ENCODE measurements at places on chromosomes 13 and 19.

DNA sequence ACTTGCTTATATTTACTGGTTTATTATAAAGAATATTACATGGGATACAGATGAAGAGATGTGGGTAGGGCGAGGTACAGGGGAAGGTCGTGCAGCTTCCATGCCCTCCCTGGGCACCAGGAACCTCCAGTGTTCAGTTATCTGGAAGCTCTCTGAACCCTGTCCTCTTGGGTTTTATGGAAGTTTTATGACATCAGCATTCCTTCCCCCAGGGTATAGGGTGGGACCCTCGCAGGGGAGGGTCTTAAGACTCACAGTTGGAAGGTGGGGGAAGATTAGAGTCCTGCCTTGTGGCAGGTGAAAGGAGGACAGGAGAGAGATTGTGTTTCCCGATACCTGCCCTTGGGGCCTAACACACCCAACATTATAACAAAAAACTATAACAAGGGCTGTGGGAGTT, 71.8 kb upstream of the NPAS1 start:
- no peak for DNase-seq

GRCh38 chr13:50990818-50991506, 81.4 kb downstream of the RNASEH2B start:
- no peak for DNase-seq

- no peak for DNase-seq
These were observed 21.9 kb upstream of the CCDC124 start for GRCh38 chr19:17910791-17911360.

- no peak for DNase-seq
These were observed 207.3 kb downstream of the DLEU7 start for GRCh38 chr13:50636007-50636704.

DNA sequence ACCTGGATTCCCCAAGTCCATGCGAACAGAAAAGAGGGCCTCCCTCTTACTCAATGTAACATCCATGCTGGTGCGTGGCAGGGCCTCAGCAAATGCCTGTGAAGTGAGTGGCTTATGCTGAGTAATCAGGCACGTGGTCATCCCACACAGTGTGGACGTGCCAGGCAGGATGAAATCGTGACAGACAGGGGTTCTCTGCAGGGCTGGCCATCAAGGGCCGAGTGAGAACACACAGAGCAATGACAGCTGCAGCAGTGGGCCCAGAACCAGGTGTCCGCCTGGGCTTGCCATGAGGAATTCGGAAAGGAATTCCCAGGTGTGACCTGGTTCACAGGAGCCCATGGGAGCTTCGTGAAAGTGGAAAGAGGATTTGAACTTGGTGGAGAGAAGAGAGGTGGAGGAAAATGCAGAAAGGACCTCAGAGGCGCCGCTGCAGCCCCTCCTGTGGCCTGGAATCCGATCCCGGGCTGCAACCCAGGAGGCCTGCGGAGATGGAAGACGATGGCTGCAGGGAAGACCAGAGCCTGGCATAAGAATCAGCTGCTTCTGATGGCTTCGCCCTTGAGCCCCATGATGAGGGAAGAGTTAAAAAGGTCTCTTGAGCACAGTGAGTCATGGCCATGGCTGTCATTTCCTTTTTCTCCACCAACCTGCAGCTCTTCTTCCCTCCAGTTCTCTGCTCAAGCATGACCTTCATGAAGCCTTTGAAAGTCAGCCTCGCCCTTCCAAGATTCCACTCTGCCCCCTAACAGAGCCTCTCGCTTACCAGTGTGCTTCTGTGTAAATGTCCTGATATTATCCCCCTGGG, 34.6 kb upstream of the SOX1 start:
- DNase-seq, result no peak

DNA sequence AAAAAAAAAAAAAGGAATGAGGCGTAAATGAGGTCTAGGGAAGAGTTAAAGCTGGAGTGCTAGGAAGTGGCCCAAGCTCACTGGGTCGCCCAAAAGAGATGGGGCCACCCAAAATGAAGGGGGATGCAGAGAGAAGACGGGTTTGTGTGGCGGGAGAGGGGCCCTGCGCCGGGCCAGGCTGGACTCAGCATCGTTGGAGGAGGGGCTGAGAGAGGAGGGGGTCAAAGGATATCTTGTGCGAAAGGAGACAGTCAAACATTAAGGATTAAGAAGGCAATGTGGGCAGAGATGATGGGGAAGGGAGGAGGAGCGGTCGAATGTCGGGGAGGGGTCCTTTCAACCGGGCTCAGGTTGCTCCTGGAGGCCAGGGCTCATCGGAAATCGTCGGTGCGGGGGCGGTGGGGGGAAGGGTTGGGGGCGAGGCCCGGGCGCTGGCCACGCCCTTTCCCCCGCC, 825 bp upstream of the CARM1 start:
- DNase-seq, result no peak

- no peak for DNase-seq
These were observed 192.3 kb downstream of the TEX29 start for GRCh38 chr13:111512707-111513106.

DNA sequence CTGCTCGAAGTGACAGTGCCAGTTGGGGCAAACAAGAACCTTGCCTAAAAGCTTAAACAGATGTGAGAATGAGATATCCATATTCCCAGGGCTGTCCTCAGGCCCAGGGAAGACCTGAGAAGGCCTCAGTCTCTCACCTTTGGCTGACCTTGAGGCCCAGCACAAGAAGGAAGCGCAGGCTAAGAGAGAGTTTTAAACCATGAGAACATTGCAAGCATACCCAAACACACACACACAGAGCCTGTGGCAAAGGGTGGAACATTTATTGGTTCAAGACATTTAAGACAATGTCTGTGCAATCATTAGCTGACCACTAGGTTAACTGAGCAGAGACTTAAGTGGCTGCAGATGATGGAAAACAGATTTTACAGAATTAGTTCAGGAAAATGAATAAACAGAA, 248.2 kb downstream of the NBEA start:
- no peak for DNase-seq

GRCh38 chr19:980133-980998, 3.8 kb upstream of the WDR18 start:
- DNase-seq, result no peak

DNA sequence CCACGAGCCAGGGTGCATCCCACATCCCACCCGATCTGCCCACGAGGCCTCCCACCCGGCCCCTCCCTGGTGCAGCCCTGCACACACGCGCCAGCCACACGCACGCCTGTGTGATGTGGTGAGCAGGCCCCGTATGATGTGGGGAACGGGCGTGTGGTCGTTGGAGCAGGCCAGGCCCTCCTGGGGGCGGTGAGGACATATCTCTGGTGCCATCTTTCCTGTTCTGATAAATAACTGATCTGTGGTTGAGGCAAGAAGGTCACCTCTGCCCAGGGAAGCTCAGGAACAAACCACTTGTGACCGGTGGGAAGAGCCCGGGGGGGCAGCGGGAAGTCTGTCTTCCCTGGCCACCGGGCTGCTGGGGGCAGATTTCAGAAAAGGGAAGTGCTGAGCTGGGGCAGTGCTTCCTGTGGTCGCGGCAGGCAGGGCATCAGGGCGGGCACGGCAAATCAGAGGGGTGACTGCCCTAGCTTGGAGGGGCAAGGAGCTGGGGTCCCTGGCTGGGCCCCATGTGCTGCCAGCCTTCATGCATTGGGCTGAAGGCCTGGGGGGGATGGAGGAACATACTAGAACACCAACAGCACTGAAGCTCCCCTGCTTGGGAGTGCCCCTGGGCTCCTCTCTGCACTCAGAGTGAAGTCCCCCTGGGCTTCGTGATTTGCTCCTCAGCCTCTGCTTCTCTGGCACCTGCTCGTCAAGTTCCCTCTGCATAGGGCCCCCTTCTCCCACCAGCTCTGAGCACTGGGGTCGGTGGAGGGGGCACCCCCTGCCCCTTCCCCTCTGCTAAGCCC, 35.2 kb upstream of the SLC7A10 start:
- DNase-seq, result no peak

DNA sequence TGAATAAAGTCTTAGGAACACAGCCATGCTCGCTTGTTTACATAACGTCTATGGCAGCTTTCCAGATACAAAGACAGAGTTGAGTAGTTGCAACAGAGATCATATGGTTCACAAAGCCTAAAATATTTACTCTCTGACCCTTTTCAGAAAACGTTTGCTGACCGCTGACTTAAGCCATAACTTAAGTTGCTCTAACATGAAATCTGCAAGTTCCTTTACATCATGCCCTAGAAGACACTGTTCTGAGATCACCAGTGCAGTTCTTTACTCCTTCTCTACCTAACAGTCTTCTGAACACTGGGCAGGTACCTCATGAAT, 166.4 kb downstream of the DCLK1 start:
- DNase-seq, result no peak

DNA sequence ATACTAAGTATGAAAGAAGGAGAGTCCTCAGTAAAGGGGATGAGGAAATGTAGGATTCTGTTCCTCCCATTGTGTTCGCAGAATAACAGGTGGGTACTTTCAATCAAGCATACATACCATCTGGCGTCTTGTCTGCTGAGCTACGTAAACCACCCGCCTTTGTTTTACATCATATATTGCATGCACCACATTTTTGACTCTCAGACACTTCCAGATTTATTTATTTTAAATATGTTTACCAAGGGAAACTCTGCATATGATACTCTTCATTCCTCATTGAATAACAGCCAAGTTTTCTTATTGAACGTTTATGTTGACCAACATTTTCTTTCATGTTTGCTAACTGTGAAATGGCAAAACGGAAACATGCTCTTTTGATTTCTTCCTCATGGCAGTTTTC, 174.1 kb downstream of the FGF14 start:
- no peak for DNase-seq

- no peak for DNase-seq
These were observed 1.3 kb downstream of the ZNF433 start for GRCh38 chr19:12034198-12034597.

GRCh38 chr19:17576758-17577456, 21.5 kb downstream of the COLGALT1 start:
- DNase-seq, result no peak

GRCh38 chr13:27559719-27560118, 60.6 kb downstream of the LNX2 start:
- no peak for DNase-seq

- DNase-seq, result no peak
These were observed 785 bp downstream of the NHLRC3 start for GRCh38 chr13:39039041-39039440.

GRCh38 chr13:54232700-54233099, 1204.1 kb downstream of the OLFM4 start:
- DNase-seq, result no peak

GRCh38 chr13:44368062-44368591, 5.5 kb upstream of the SERP2 start:
- DNase-seq, result no peak

GRCh38 chr13:97537110-97537509, 103.1 kb downstream of the RAP2A start:
- DNase-seq, result no peak

GRCh38 chr13:72823724-72824123, 41.8 kb downstream of the PIBF1 start:
- DNase-seq, result no peak

DNA sequence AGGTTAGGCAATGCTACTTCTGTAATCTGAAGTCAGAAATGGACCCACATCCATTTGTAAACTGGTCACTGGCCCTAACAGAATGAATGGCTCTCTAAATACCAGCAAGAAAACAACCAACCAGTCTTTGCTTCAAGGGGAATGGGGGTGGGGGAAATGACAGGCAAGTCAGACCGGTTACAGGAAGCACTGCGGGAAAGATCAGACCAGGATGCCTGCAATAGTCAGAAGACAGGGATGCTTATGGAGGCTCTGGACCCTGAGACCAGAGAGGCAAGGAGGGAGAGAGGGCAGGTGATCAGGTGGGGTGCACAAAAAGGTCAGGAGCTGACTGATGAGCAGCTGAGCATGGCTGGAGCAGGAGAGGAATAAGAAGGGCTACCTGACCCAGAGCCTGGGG, 13.1 kb downstream of the MED26 start:
- no peak for DNase-seq

GRCh38 chr13:96540670-96541069, 450.8 kb downstream of the HS6ST3 start:
- no peak for DNase-seq

GRCh38 chr19:49663224-49663623, 2.4 kb downstream of the IRF3 start:
- DNase-seq, result no peak

GRCh38 chr13:30179597-30180276, 127.6 kb downstream of the KATNAL1 start:
- DNase-seq, result no peak

GRCh38 chr19:2455851-2456570, 748 bp downstream of the LMNB2 start:
- DNase-seq, result peak; percentile 50

DNA sequence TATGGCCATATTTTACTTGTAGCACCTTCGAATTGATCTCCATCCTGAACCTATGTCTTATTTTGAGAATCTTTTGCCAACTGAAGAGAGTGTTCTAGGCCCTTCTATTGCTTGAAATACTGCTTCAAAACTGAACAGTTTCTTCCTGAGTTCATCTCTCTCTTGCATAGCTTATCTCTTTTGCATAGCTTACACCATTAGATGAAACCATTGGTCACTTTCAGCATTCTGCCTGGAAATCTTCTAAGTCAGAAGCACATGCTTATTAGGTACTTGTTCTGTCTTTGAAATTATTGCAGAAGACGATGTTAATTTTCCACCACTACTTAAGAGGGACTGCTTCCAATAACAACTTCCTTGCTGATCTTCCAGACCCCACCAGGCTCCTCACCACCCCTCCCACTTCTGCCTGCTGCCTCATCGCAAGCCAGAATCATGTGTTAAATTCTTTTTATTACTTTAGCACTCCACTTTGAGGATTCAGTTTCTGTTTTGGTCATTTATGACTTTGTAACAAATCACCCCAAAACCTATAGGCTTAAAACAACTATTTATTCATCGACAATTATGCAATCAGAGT, 122.4 kb upstream of the MAB21L1 start:
- DNase-seq, result no peak

- DNase-seq, result no peak
These were observed 472.2 kb downstream of the MYO16 start for GRCh38 chr13:109101550-109102144.

GRCh38 chr13:81283062-81283461, 942.1 kb upstream of the SPRY2 start:
- DNase-seq, result no peak

DNA sequence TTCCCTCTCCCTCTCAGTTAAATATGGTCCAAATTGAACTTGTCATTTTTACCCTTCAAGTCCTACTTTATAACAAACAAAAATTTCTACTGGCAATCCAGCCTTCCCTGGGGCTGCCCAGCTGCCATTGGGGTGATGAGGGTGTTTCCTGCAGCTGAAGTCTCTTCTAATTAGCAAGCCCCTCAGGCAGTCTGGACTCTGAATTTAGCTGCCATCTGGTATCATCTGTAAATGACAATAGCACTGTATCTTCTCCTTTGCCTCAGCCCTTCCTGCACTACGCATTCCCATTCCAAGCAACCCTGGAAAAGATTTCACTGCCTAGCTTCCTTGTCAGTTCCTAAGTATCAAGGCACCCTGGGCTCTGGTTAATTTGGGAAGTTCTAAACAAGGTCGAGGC, 331.1 kb upstream of the KLF12 start:
- DNase-seq, result no peak

GRCh38 chr13:101565317-101565716, 112.8 kb downstream of the ITGBL1 start:
- no peak for DNase-seq

DNA sequence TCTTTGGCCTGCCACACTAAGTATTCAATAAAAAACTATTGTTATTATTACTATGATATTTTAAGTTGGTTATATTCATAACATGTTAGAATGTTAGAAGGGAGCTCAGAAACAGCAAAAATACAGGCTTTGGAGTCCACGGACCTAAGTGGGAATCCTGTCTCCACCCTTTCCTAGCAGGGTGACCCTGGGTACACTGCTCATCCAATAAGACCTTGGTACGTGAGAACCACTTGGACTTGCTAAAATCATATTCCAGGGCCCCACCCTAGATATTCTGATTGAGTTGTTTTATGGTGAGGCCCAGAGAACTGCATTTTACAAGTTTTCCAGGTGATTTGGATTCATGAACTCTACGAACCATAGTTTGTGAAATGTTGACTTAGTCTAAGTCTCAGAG, 47.4 kb upstream of the KL start:
- no peak for DNase-seq

Data from stimulated activated CD4-positive, alpha-beta T cell treated with anti-CD3 and anti-CD28 coated beads, Interleukin-4, amount 100 ng/mL, for 24 hours (primary cell).